ENCODE measurements at places on chromosomes 4 and X. TPM values are rescaled to one million over a fixed set of nuclear protein-coding genes. Genes with fewer than 3 reads are reported as not detected.

DNA sequence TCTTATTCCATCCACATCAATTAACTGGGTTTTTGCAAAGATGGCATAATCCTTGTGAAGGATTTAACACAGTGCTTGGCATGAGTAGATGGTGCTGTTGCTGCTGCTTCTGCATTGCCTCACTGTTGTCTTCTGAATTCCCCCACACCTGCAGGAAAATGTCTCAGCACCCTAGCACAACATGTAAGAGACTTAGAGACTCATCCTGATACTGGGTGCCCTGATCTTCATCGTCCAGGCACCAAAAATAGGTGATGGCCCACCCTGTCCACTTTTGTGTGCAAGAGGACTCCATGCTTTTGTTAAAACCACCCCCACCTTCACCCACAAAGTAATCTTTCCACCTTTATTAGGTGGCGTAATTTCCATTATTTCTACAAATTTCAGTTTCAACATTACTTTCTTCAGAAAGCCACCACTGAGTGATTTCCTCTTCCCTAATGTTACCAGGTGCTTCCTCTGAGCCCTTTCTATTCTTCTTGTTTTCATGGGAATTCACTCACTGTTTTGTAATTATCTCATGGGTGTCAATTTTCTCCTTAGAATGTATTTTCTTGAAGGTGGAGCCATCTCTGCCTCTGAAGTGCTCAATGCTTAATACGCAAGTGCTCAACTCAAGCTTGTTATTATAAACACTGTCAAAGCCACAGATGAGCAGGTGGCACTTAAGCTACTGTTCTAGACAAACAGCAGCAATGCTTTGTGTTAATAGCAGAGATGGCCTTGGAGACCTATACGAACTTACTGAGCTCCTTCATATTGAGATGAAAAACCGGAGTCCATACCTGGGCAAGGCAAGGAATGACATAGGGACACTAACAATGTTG lies 89.5 kb downstream of the HS3ST1 start:
- no peak for DNase-seq

GRCh38 chrX:141791856-141792255 lies 46.3 kb upstream of the MAGEC3 start:
- no peak for DNase-seq

- DNase-seq, result no peak
Measured at GRCh38 chr4:40865696-40866095, 115.9 kb downstream of the NSUN7 start.

DNA sequence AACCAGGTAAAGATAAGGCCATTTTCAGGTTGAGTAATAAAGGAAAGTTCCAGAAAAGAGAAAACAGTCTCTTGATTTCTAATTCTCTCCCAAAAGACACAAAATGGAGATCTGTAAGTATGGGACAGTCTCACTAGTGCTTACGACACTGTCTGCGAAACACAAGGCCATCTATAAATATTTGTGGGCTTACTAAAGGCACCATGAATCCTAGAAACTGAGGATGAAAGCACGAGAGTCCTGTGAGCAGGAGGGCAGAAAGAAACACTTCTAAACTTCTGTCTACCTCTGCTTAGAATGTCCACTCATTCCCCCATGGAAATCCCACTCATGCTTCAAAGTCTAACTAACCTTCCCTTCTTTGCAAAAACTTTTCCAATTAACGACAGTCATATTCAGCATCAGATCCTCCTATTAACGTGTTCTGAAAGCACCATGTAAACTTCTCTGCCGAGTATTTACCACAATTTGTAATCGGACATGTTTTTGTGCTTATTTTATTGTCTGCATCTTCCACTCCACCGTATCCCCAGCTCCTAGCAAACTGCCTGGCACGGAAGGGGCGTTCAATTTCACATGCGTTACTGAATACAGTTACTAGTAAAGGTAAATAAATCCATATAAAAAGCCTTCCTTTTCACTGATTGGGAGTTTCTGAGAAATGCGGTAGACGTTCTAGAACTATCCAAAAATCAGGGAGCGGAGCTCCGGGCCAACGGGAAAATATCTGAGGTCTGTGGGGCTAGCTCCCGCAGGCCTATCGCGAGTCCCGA lies 665 bp downstream of the PSMD10 start:
- no peak for DNase-seq

DNA sequence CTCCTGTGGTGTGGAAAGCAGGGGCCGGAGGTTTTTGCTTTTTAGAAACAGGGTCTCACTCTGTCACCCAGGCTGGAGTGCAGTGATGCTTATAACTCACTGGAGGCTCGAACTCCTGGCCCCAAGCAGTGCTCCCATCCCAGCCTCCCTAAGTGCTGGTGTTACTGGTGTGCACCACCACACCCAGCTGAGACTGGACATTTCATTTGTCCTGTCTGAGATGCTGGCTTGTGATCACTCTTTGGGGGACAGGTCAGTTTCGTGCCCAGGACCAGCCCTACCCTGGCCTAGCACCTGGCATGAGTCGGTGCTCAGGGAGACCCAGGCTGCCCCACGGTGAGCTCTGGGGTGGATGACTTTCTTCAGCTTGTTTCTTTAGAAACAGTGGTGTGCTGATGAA lies 11.3 kb downstream of the PSAPL1 start:
- DNase-seq, result no peak

- no peak for DNase-seq
Measured at GRCh38 chrX:100083211-100083610, 326.9 kb downstream of the PCDH19 start.

DNA sequence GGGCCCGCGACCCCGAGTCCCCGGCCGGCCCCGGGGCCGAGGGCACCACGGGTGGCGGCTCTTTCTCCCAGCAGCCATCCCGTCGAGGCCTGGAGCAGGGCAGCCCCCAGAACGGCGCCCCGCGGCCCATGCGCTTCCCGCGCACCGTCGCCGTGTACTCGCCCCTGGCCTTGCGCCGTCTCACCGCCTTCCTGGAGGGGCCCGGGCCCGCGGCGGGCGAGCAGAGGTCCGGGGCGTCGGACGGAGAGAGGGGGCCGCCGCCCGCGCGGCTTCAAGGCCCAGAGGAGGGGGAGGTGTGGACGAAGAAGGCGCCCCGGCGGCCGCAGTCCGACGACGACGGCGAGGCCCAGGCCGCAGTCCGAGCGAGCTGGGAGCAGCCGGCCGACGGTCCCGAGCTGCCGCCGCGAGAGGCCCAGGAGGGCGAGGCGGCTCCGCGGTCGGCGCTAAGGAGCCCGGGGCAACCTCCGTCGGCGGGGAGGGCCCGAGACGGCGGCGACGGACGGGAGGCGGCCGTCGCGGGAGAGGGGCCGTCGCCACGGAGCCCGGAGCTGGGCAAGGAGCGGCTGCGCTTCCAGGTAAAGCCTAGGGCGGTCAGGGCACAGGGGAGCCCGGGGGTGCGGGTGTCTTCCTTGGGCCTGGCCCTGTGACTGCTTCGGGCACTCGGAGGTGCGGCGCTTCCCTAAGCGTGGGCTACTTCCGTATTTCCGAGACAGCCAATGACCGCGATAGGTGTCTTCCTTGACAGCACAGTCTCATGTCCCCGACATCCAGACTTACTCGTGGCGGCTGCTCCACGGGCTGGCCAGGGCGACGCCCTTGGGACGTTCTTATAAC lies 845 bp downstream of the ZAR1 start:
- DNase-seq, result no peak

GRCh38 chr4:72953571-72953970 lies 115.9 kb downstream of the COX18 start:
- DNase-seq, result no peak

GRCh38 chrX:39559229-39559628 lies 538.5 kb downstream of the BCOR start:
- no peak for DNase-seq

- no peak for DNase-seq
Measured at GRCh38 chrX:7582191-7582590, 260.8 kb upstream of the VCX start.

DNA sequence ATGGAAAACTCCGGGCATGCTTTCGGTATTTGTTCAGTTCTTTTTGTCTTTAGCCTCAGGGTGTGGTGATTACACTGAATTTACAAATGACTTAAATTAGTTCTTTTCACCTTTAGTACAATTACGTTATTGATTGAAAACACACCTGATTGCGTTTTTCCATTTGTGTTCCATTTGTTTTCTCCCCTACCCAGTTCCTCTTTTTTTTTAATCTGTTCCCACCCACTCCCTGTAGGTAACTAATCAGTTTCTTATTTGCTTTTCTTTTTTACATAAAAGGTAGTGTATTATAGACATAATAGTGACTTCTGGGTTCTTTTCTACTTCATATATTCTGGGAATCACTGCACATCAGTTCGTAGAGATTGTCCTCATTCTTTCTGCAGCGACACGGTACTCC lies 53.4 kb downstream of the TNIP2 start:
- DNase-seq, result no peak

DNA sequence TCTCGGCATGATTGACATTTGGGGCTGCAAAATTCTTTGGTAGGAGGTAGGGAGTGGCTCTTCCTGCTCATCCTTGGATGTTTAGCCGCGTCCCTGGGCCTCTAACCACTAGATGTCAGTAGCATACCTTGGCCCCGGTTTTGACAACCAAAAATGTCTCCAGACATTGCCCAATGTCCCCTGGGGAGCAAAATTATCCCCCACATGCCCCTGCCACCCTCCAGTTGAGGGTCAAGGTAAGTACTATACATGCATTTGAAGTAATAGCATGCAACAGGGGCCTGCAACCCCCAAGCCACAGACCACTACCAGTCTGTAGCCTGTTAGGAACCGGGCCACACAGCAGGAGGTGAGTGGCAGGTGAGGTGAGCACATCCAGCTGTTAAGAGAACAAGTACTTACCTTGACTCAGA lies 17.6 kb upstream of the KIAA1210 start:
- DNase-seq, result no peak

DNA sequence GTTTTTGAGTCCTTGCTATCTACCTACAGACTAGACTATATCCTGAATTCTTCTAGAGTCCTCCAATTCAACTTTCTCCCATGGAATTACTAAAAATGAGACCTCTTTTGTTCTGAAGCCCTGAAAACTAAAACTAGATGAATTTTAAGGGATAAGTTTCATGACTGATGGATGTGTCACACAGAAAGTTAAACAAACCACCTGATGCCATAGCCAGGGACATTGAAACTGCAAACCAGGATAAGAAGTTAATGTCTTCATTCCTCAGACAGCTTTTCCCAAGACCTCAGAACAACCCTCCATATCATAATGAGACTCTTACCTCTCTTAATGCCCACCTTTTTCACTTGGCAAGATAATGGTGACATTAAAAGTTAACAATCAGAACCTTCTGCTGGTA lies 81.5 kb upstream of the PTPN13 start:
- DNase-seq, result no peak

DNA sequence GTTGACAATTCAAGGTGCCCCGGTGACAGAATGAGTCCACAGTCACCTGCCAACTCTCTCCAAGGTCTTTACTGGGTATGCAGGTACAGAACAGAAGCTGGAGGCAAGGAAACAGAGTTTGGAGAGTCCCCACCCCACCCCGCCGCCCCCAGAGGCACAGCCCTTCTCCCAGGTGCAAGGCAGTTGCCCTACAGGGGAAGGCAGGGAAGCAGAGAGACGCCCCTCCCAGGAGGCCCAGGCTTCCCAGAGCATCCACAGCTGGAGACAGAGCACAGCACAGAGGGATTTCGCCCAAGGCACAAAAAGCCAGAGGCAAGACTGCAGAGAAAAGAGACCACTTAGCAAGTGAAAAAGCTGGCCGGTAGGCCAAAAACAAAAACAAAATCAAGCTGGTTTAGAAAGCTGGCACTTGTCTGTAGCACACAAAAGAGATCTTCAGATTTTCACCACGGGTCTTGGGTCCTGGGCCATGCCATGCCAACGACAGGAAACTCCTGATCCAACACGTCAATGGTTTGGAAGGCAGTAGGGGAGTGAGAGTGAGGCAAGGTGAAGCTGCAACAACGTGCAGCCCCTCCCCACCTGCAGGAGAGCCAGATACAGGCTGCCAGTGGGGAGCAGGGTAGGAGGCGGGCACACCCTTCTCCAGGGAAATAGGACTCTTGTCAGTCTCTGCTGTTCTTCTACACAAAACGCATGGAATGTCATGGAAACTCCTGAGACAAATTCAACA lies 113.3 kb downstream of the AFAP1 start:
- DNase-seq, result no peak

- DNase-seq, result no peak
Measured at GRCh38 chr4:151583157-151583914, 174.4 kb downstream of the FHIP1A start.

DNA sequence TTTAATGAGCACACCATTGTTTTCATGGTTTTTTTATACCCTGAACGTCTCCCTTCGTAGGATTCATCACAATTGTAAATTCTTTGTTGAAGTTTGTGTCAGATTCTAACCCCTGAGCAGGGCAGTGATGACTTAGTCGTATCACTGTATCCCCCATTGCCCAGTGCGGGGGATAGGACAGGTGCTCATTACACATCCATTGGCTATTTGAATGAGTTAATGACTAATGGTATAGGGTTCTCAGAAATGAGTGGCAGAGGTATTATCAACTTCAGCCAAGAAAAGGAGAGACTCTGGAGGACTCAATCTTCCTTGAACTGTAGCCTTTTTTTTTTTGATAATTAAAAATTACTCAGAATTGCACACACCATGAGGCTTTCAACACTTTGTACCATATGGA lies 64.6 kb downstream of the SYNPO2 start:
- no peak for DNase-seq

GRCh38 chr4:110248831-110249253 lies 50.4 kb upstream of the ELOVL6 start:
- DNase-seq, result no peak

DNA sequence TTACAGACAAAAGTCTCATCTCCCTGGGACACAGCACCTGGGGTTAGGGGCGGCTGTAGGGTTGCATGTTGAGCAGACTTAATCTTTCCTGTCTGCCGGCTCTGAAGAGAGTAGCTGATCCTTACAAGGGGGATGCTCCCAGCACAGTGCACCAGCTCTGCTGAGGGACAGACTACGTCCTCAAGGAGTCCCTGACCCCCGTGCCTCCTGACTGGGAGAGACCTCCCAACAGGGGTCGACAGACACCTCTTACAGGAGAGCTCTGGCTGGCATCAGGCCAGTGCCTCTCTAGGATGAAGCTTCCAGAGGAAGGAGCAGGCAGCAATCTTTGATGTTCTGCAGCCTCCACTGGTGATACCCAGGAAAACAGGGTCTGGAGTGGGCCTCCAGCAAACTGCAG lies 506.0 kb upstream of the FMR1 start:
- no peak for DNase-seq

Gene SYP
- 2.6 TPM for polyA plus RNA-seq

Gene PCDH11X
- polyA plus RNA-seq, result 0.19 TPM

Gene PPEF1
- polyA plus RNA-seq, result 0.58 TPM

Gene NIPAL1
- 11.5 TPM for polyA plus RNA-seq

Gene HTN1
- polyA plus RNA-seq, result not detected

Gene CRMP1
- polyA plus RNA-seq, result 44.6 TPM

Gene MAGEA6
- not detected for polyA plus RNA-seq

Gene IL2RG
- polyA plus RNA-seq, result 1.4 TPM

Gene CTAG1A
- polyA plus RNA-seq, result not detected

Gene TMEM255A
- 0.76 TPM for polyA plus RNA-seq

Gene MAN2B2
- 16.7 TPM for polyA plus RNA-seq

Gene KIAA1210
- polyA plus RNA-seq, result 1.6 TPM

Gene HMX1
- polyA plus RNA-seq, result not detected

All from right renal cortex interstitium (tissue), 3 donors.